ENCODE measurements at places on chromosomes 13 and 19.

GRCh38 chr13:54165581-54166215 lies 1137.1 kb downstream of the OLFM4 start:
- DNase-seq = no peak

DNA sequence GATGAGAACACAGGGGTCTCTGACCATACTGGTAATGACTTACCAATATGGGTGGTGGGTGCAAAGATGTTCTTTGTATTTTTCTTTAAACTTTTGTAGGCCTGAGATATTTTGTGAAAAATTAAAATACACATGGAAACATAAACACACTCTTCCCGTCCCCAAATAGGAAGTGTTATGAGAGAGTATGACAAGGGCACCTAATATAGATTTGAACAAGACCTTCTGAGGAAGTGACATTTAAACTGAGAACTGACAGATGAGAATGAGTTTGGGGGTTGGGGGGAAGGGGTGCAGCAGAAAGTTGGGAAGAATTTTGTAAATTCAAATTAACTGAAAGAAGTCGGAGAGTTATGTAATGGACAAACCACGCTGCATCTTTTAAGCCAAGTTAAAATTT lies 224.2 kb downstream of the RGCC start:
- DNase-seq = no peak

DNA sequence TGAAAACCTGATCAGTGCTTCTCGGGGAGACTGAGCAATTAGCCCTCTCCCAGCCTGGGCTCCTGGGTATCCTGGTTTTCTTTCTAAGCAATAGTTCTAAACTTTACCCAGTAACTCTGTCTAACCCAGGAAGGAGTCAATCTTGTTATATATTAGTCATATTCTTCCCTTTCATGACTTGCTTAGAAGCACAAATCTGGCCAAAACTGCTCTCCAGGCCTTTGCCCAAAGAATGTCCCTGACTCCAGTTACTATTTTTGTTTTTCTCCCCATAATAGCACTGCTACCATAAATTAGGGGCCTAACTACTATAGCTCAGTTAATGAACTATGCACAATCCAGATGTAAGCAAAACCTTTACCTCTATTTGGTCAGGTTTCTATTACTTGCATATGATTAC lies 355.8 kb upstream of the HTR2A start:
- no peak for DNase-seq

DNA sequence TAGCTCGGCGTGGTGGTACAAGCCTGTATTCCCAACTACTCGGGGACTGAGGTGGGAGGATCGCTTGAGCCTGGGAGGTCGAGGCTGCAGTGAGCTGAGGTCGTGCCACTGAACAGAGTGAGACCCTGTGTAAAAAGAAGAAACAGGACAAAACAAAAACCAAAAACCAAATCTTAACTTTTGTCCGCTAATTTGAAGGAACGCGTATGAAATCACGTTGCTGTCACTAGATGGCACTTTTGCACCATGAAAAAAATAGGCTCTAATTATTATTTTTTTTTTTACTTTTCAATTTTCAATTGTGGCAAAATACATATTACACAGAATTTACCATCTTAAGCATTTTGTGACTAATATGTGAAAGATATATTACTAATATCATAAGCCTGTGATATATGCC lies 17.6 kb upstream of the ZNF835 start:
- DNase-seq = no peak

DNA sequence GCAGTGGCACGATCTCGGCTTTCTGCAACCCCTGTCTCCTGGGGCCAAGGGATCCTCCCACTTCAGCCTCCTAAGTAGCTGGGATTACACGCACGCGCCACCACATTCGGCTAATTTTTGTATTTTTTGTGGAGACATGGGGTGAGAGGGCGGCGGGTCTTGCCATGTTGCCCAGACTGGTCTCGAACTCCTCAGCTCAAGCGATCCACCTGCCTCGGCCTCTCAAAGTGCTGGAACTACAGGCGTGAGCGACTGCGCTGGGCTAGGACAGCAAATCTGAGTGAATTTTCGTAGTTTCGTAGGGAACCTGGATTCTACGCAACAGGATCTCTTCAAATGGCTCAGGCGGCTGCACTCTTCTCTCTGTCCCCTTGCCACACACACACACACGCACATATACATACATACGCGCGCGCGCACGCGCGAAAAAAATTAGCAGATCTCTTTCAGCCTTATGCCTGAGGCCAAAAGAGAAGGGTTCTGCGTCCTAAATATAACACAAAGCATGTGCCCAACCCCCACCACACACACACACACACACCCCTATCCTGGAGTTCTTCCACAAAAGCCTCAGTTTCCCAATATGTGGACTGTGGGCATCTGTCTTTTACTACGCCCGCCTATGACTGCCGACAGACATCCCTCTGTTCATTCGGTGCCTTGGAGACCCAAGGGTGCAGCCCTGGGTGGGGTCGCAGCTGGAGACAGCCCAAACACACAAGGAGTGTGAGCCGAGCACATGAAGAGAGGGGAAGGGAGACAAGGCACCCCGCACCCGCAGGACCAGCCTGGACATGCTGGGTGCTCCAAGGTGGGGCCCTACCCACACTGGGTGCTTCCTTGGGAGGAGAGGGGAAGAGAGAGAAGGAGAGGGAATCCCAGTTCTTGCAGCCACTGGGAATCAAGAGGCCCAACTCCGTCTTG lies 616 bp downstream of the PINLYP start:
- DNase-seq = no peak

GRCh38 chr13:73351730-73352129 lies 292.9 kb downstream of the KLF5 start:
- no peak for DNase-seq

DNA sequence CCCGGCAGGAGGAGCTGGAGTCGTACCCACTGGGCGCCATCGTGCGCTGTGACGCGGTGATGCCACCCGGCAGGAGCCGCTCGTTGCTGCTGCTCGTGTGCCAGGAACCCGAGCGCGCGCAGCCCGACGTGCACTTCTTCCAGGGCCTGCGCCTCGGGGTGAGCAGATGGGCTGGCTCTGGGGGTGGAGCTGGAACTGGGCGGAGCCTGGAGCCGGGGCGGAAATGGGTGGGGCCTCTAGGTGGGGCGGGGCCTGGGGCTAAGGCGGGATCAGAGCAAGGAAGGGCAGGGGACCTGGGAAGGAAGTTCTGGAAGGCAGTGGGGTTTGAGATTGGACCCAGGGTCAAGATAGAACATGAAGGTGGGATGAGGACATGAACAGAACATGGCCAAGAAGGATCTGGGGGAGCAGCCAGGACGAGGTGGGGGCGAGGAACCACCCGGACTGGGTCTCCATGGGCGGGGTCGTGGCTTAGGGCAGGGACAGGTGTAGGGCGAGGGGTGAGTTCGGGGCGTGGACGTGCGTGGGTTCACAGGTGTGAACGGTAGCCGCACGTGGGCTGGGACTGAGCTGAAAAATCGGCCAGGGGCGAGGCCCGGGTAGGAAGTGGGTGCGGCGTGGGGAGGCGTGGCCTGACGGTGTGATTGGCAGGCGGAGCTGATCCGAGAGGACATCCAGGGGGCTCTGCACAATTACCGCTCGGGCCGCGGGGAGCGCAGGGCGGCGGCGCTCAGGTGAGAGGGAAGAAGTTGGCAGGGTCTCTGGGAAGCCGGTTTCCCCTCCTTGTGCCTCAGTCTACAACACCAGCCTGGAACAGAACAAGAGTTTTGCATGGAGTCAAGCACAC lies 4.7 kb downstream of the EPS8L1 start:
- DNase-seq = no peak

DNA sequence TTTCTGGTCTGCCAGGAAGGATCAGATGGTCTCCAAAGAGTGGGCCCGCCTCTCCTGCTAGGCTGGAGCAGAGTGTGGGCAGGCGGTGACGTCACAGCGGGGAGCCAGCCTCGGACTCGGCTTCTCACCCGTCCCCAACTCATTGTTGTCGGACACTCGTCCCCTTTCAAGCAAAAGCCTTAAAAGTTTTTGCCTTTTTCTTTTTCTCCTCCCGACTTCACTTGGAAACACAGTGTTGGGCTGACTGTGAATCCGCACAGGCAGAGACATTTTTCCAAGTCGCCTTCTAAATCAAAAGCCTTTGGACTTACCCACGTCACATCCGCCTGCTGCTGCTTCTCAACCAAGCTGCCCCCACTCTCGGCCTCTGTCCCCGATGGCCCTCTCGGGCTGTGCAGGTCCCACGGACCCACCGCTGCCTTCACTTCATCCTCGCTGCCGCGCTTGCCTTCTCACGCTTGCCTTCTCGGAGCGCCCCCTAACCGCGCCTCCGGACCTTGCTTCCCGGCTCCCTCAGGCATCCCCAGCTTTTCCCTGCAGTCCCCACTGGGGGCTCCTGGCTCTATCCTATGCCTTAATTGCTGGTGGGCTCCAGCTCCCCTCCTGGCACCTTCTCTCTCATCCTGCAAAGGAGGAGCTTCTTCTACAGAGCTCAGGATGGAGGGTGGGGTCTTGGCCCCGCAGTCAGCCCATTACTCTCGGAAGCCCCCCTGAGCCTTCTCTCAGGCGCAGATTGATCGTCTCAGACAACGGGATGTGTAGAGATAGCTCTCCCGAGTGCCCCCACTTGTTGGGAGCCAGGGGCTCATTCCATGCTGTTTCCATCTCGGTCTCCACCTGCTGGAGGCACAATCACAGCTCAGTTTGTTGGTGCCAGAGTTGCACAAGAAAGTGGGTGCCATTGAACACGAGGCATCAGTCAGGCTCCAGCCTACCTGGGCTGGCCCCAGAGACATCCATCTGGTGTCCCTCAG lies 3.9 kb upstream of the ZNF135 start:
- no peak for DNase-seq

- DNase-seq = no peak
These were observed 136.7 kb downstream of the ZDHHC20 start for GRCh38 chr13:21322327-21322965.

DNA sequence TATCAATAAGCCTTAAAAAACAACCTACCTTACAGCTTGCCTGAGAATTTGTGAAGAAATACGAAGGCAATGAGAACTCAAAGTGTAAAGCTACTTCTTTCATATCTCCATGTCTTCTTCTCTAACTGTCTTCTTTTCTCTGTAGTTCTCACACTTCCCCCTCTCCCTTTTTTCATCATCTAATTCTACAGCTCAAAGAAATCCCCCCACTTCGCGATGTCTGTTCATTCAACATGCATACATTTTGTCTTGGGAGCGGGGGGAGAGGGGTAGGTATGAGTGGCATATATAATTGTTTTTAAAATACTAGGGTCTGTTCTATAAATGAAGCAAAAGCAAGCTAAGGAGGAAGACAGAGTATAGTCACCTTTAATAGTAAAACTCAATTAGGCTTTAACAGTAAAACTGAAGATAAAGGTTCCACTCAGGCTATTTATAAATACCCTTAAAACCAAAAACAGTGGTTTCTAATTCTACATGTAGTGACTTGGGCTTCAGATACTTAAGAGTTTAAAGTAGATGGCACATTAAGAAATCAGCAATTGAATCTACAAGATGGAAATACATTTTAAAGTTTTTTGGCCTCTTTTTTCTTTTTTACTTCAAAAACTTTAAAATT lies 106.9 kb downstream of the KLF12 start:
- no peak for DNase-seq

DNA sequence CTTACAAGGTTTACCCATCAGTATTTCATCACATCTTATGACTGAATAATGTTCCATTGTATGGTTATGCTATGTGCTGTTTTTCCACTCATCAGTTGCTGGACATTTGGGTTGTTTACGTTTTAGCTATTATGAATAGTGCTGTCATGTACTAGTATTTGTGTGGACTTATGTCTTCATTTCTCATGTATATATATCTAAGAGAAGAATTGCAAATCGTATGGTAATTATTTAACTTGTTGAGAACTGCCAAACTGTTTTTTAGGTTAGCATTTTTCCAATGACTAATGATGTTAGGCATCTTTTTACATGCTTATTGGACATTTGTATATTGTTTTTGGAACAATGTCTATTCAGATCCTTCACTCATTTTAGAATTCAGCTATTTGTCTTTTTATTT lies 368.3 kb downstream of the LMO7 start:
- no peak for DNase-seq

DNA sequence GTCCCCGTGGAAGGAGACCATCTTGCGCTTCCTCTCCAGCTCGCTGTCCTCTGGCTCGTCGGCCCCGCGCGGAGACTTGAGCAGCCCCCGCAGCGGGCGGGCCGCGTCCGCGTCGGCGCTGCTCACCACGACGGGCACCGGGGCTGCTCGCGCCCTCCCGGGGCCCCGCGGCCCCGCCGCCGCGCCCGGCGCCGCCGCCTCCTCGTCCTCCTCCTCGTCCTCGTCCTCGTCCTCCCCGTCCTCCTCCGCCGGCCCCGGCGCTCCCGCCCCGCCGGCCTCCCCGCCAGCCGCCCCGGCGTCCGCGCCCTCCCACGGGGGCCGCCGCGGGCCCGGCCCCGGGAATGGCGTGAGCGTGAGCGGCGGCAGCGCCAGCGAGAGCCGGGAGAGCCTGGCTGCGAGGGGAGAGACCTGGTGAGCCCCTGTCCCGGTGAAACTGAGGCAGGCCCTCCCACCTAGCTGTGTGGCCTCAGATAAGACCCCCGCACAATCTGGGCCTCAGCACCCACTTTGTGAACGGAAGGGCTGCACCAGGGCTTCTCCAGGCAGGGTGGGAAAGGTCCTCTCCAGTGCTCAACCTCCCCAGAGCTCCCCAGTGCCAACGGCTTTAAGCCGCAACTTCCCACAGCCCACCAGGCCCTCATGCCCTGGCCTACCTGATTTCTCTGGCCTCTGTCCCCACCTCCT lies 17.8 kb downstream of the LMTK3 start:
- DNase-seq = no peak

GRCh38 chr13:88369866-88370265 lies 698.7 kb downstream of the SLITRK5 start:
- no peak for DNase-seq

- no peak for DNase-seq
These were observed 4.0 kb downstream of the LSM7 start for GRCh38 chr19:2324220-2324948.

GRCh38 chr19:32022044-32022640 lies 323.3 kb upstream of the ZNF507 start:
- no peak for DNase-seq

GRCh38 chr19:30873003-30873402 lies 476.2 kb downstream of the TSHZ3 start:
- no peak for DNase-seq

GRCh38 chr13:110478405-110479214 lies 82.9 kb downstream of the RAB20 start:
- DNase-seq = no peak

Measured in stimulated activated CD8-positive, alpha-beta memory T cell treated with anti-CD3 and anti-CD28 coated beads, Interleukin-12 subunit alpha, Interleukin-12 subunit beta, amount 100 ng/mL, for 4 hours (primary cell).